AG09319 (cell line): ENCODE measurements at places on chromosomes 4 and X.

DNA sequence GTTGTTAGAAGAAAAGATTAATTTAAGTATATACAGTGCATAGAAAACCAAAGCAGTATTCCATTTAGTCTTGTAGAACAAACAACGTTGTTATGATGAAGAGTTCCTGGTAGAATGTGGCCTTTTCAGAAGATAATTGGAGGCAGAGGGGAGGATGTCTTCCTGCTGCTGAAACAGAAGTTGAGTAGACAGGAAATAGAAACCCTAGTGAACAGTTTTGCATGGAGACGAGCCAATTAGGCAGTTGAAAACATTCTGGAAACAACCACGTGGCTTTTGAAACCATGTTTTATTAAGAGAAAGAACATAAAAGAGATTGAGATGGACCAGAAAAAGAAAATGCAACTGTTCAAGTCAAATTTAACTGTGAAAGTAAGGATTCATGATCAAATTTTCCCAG lies 325.2 kb downstream of the CAMK2D start:
- peak; percentile 29 for DNase-seq

GRCh38 chr4:142396279-142396678 lies 449.8 kb downstream of the INPP4B start:
- no peak for DNase-seq

DNA sequence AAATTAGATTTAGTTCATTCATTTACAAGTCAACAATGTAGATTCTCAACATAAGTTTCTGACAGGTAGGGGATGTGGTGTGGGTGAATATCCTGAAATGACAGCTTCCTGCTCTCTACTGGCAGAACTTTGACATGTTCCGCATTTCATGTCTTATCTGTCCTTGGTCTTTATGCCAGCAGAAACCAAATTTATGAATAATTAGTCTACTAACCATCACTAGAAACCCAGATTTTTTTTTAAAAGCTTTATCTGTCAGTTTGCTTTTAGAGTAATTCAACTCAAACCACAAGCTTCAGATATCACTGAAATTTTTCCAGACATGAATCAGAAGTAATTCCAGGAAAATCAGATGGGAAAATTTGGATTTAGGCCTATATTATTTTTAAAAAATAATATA lies 17.9 kb downstream of the COQ2 start:
- DNase-seq = no peak

DNA sequence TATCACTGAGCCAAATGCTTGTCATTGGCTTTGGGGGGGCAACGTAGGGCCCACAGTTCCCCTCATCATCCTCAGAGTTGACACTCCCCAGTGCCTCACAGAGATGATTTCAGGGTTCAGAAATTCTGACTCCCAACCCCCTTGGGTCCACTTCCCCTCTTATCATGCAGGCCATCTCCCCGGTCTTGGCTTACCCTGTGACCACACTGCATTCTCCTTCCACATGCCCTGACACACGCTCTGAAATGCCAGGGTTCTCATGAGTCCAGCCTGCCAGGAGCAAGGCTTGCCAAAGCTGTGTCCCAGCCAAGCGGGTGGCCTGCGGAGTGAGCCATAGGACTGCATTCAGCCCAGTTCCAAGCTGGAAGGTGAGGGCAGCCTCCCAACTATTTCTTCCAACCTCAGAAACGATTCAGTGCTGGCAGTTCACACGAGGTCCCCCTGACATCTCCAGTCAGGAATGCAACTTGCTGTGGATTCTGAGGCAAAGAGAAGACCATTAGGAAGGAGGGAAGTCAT lies 101.2 kb downstream of the SMIM20 start:
- peak; percentile 95 for DNase-seq

DNA sequence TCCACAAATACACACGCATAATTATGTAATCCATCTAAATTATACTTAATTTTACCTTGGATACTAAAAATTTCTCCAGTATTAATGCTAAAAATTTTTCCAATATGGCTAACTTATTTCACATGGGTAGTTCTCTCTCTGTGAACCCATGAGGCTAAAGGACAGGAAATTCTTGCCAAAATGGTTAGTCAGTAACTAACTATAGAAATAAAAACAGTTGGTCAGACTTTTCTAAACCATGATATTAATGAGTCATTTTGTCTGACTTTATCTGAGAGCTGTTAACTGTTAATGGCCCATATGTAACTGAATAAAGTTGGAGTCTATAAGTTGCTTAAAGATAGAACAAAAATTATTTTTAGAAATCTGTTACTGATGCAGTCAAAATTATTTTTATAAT lies 549.4 kb downstream of the TLL1 start:
- no peak for DNase-seq

GRCh38 chr4:165682611-165683010 lies 190.4 kb upstream of the TLL1 start:
- DNase-seq = no peak

GRCh38 chr4:140071806-140072205 lies 82.2 kb downstream of the MAML3 start:
- peak; percentile 27 for DNase-seq

GRCh38 chr4:78168029-78168428 lies 110.9 kb downstream of the FRAS1 start:
- DNase-seq = no peak

- no peak for DNase-seq
These were observed 189.2 kb downstream of the PPP3CA start for GRCh38 chr4:101158134-101158482.

DNA sequence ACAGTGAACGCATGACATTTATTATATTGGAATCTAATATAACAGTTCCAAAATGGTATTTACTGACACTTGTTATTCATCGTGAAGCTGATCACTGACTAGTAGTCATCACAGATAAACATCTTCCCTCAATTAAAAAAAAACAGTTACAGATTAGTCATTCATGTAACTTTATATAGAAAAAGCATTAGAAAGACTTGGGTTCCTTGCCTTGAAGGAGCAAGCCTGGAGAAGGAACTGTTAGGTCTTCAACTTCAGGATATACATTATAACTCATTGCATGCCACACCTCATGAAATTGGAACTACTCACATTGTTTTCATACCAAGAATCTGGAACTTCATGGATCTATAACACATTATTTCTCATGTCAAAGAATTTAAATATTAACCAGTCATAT lies 317.7 kb downstream of the CCSER1 start:
- DNase-seq = no peak

GRCh38 chrX:104309169-104309568 lies 54.4 kb upstream of the ESX1 start:
- no peak for DNase-seq

DNA sequence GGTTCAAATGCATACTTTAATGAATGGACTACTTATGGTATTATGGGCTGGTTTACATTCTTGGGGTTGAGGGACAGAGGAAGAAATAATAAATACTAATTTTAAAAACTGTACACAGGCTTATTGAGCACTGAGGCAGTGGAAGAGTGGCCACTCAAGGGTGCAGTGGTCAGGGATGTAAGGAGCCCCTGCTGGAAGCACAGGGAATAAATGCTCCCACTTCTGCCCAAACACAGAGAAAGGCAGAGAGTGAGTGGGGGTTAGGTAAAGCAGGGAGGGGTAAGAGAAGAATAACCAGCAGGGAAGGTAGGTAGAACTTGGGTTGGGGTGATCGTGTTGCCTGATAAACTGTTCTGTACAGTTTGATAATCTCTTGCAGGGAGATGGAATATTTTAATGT lies 60.0 kb downstream of the GAB1 start:
- DNase-seq = no peak

DNA sequence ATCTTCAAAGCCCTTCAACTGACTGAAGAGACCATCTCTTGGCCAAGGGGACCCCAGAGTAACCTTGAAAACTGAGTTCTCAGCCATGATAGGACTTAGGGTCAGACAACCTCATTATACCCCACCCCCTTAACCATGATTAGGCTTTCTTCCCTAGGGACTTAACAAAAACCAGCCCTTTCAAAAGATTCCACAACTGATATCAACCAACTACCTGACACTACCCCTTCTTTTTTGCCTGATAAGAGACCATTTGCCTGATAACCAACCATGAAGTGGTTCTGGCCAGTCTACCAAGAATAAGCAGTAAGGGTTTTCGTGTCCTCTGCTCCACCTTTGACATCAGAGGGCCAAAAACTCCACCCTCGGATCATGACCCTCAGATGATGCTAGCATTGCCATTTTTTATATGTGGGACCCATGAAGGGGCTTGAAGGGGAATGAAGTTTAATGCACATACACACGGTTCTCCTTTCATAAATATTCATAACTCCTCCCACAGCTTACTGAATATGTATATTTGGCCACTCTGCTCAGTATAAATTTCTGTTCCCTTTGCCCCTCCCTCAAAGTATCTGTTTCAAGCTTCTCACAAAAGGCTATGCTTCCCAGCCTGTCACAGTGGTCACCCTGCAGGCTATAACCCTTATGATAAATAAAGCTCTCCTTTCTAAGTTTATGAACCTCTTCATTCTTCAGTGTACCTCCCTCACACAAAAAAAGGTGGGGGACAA lies 12.3 kb downstream of the TBCK start:
- no peak for DNase-seq

- DNase-seq = no peak
These were observed 22.9 kb upstream of the SOWAHD start for GRCh38 chrX:119735467-119735866.

DNA sequence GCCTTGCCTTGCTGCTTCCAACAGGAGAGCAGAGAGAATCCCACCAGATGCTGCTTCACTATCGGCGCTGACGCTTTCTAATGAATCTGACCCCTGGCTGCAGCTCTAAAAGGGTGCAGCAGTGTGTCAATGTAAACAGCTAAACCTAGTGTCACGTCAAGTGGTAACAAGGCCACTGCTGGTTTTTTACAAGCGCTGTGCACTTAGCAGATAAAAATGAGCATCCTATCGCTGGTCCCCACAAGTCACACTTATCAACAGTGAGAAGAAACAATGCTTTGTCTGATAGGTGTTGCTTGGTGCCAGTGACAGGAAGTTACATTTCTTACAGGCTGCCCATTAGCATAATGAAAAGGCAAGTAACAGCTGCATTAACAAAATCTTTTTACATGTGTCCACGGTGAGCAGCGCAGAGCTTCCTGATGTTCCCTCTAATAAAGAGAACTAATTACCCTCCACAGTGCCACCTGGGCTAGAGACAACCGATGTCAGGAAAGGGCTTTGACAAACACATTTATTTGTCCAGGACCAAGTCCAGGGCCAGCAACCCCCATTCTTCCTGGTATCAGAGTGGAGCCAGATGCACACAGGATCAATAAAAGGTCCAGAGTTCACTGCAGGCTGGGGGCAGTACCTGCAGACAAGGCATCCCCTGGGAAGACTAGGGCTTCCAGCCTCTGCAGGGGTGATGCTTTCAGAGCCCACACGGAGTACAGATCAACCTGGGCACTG lies 176.0 kb downstream of the MGST2 start:
- no peak for DNase-seq

DNA sequence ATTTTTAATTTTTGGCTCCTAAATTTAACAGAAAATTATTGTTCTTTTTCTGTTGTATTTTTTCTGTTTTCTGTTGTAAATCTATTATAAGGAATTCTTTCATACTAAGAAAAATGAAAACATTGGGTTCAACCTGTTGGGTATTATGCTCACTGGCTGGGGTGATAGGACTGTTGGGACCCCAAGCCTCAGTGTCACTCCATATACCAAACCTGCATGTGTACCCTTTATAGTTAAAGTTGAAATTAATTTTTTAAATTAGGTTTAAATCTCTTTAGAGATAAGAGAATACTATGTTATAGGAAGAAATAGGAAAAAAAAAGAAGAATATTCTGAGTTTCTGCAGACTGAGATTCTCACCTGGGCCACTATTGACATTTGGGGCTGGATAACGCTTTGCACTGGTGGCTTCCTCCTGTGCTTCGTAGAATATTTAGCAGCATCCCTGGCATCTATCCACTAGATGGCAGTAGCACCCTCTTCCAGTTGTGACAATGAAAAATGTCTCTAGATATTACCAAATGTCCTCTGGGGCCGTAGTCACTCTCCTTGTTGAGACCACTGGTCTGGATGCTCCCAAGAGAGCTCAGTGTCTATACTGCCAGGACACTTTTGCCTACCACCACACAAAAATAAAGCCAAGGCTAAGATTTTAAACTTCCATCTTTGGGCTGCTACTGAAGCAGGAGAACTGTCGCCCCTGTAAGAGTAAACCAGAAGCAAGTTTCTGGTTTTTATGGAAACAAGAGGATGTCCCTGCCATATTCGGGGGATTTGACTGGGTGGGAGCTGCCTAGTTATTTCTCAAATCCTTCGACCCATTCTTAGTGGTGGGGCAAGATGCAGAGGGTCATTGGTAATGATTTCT lies 22.4 kb upstream of the CLTRN start:
- peak; percentile 23 for DNase-seq

DNA sequence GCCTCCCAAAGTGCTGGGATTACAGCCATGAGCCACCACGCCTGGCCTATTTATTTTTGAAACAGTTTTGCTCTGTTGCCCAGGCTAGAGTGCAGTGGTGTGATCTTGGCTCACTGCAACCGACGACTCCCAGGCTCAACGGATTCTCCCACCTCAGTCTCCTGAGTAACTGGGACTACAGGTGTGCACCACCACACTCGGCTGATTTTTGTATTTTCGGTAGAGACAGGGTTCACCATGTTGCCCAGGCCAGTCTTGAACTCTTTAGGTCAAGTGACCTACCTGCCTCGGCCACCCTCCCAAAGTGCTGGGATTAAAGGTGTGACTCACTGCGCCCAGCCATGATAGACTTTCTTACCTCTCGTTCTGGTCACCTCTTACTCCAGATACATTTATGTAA lies 124.0 kb downstream of the UBE2K start:
- DNase-seq = no peak

DNA sequence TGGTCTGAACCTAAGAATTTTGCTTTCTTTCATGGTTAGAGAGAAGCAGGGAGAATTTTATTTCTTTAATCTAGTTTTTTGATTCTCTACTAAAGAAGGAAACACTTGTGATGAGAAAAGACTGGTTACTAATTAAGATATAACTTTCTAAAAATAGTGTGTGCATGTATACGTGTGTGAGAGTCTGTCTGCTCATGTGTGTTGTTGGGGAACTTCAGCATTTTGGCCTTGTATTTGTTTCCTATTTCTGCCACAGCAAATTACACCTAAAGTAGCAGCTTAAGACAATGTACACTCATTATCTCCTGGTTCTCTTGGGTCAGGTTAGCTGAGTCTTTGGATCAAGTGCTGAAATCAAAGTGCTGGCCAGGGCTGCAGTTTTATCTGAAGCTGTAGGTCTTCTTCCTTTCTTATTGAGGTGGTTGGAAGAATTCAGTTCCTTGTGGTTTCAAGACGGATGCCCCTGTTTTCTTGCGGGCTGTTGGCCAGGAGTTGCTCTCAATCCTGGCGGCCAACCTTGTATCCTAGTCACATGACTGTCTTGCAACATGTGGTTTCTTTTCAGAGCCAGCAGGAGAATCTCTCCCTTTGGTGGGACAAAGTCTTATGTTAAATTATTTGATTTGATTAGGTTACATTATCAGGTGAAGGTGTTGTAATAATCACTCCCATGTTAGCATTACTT lies 188.4 kb upstream of the CLNK start:
- DNase-seq = no peak
